ENCODE measurements at places on chromosomes 12 and 14.

GRCh38 chr12:39807043-39807442 lies 187.4 kb upstream of the ABCD2 start:
- DNase-seq: no peak

- no peak for DNase-seq
These were observed 145.0 kb upstream of the SLC38A2 start for GRCh38 chr12:46517579-46517962.

DNA sequence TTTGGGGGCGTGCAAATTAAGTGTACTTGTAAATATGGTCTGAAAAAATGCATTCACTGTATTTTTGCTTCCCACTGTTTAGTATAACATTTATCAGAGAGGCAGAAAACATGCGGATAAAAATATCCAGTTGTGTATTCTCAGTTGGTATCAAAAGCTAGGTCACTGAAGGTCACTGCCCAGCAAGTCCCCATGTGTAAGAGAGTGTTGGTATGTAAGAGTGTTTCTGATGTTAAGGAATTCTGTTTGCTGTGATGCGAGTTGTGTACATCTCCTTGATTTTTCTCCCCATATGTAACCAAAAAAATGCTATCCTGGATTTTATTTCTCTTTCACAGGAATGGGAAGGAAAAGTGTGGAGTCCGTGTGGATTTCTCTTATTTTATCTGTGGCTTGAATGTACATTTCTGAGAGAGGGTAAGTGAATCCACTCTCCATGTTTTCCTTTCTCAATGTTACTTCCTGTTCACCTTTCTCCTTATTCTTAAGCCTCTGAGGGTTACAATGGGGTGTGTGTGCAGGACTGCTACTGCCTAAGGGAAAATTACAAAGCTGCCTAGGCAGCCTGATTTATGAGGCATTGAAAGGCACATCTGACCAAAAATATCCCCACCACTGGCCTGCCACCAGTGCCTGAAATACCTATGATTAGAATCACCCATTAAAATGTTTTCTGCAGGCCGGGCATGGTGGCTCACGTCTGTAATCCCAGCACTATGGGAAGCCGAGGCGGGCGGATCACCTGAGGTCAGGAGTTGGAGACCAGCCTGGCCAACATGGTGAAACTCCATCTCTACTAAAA lies 97.9 kb upstream of the USP44 start:
- DNase-seq: peak; percentile 81

- DNase-seq: no peak
These were observed 63.6 kb downstream of the PAPOLA start for GRCh38 chr14:96565811-96566210.

DNA sequence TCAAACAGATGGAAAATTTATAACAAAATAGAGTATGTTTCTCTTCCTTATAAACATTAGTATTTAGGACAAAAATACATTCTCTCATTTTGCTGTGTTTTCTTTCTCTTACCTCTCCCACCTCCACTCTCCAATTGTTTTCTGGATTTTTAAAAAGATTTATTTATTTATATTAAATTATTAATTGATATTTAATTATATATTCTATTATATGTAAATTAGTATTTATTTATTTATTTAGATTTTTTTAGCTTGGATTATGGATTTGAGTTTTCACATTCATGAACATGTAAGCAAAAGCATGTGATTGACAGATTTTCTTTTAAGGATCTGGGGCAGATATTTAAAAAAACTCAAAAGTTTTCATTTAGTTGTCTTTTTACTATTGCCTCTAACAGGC lies 35.6 kb downstream of the SCN8A start:
- no peak for DNase-seq

DNA sequence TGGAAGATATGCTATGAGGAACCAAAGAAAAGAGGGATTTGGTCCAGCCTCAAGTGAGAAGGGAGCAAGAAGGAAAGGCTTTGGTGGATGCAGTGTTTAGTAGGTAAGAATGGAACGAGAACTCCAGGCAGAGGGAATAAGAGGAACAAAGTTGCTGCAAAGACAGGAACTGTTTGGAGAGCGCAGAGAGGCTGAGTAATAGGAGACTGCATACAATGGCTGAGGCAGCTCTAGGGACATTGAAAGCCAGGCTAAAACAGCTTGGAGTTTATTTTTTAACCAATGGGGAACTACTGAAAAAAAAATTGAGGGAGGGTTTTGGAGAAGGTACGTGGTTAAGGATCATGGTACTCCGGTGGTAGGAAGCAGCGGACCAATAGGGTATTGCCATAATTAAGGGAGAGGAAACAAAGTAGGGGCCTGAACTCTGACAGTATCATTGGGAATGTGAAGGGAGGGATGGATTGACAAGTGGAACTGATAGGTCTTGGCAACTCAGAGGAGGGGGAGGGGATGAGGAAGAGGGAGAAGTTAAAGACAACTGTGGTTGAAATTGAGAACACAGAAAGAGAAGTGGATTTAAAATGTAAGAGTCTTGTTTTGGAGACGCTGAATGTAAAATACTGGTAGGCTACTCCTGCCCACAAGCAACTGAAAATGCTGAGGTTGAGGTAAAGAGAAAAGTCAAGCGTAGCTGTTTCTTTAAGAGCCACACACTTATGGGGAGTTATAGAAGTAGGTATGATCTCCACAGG lies 4.8 kb downstream of the ASCL4 start:
- no peak for DNase-seq

GRCh38 chr12:26092346-26093105 lies 32.3 kb downstream of the BHLHE41 start:
- DNase-seq: no peak

GRCh38 chr14:73526036-73526984 lies 10.6 kb upstream of the ACOT1 start:
- peak; percentile 62 for DNase-seq

DNA sequence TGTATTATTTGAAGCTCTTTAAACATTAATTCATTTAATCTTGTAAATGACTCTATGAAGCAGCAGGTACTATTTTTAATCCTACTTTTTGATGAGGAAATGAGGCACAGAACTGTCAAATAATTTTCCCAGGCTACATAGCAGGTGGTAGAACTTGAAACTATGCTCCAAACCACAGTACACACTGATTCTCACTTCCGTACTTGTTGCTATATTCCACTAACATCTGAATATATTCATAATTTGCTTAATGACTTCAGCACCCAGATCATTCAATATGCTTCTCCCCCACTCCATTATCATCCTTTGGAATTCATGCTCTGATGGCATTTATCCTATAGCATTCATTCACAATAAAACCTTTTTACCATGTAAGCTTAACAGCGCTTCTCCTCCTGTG lies 4.9 kb downstream of the ERGIC2 start:
- no peak for DNase-seq

DNA sequence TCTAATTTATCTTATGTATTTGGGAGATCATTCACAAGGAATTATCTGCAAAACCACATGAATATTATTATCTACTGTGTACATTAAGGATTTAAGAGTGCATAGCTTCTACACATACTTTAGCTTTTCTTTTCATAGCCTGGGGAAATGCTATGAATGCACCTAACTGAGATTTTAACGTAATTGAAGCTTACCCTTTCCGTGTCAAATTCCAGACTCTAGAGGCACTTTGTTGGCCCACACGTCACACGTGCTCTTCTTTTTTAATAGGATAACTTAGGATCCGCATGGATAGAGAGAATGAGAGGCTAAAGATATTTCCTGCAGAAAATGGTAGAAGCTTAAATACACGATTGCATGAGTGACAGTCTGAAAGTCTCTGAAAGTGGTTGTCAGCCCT lies 481.1 kb downstream of the PCNX1 start:
- DNase-seq: no peak

DNA sequence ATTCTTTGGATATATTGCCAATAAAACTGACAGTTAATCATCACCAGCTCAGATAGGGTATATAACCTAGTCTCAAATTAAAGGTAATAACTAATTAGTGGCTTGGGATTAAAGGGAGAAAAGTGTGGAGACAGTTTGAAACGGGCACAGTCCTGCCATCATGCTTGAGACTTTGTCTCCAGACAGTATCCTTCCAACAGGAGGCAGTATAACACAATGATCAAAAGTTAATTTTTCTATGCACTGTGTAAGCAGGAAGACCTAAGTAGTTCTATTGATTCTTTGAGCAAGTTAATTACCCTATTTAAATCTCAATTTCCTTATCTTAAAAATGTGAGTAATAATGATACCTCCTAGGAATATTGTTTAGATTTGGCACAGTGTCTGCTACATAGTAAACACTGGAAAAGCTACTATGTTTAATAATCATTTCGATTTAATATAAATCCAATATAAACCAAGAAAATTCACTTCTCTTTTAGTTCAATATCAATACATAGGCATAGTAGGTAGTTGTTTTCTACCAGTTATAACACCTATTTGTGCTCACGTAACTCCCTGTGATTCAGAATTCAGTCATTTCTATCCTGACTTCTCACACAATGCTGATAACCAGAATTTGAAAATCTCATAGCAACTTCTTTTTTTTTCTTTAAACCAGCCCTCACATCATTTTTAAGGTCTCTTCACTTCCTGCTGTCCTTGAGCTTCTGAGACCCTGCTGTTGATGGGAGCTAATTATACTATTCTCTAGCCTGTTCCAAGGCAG lies 53.7 kb downstream of the GALNT4 start:
- DNase-seq: peak; percentile 58

DNA sequence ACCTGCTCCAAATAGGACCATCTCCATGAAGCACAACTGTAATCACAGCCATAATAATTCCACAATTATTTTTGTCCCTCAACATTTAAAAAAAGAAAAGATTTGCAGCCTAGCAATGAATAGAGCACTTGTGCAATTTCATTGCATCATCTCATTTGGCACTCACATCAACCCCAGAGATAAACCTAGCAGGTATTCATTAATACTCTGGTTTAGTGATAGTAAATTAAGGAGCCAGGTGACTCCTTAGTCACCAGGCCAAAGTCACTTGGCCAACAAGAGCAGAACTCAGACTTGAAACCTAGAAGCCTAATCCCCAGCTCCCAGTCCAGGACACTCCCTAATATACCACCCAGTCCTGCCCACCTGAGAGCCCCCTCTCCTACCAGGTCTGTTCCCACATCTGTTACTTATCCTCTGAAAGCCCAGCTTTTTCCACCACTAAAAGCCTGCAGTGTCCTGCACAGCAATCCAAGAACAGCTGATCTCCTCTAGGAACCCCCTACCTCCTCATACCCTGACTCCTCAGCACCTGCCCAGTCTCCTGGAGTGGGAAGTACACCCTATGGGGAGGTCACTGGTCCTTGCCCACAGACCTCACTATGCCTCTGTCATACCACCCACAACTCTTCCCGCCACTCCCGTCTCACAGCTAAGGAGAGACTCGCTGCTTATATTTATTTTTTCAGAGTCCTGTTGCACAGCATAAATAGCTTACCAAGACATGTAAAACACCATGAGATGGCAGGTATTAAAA lies 22.1 kb downstream of the OR10P1 start:
- DNase-seq: no peak

GRCh38 chr14:77194706-77195105 lies 13.1 kb downstream of the TMEM63C start:
- DNase-seq: no peak

- peak; percentile 97 for DNase-seq
These were observed at the start of gene CSRP2 for GRCh38 chr12:76878899-76879709. Gene CSRP2 (minus strand): TSS chr12:76879019. CDS start chr12:76866260, 12,759 bp downstream.

- peak; percentile 8 for DNase-seq
These were observed 839 bp downstream of the CLEC9A start for GRCh38 chr12:10031321-10031720.

DNA sequence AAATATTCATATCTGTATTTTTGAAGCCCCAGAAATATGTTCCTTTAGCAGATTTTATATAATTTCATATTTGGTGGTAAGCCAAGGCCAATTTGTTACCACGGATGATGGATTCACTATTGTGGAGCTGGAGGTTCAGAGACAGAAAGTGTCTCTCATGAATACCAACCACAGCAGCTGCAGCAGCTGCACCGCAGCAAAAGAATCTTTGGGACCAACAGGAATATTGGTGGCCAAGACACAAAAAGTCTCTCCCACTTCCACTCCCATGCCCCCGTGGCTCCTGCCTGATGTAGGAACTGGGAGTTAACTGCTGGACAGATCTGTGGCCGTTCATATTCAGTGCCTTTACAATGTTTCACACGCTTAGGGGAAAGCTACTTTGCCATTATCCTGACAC lies 155.3 kb downstream of the ADAMTS20 start:
- no peak for DNase-seq

DNA sequence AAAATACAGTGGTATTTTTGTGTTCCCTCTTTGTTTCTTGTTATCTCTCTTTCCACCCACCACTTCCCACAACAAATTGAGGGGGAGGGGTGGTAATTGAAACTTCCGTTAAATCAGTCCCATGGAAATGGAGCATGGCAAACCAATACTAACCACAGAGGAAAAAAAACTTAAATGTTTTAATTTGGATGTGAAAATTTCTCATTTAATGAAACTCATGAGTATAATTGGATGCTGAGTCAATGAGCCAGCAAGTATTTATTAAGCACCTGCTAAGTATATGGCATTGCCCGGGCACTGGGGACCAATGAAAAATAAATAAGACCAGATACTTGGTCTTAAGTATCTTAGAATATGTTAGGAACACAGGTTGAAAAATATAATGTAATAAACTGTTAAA lies 147.5 kb downstream of the KCNH5 start:
- DNase-seq: no peak

GRCh38 chr14:104680056-104680805 lies 9.2 kb upstream of the INF2 start:
- DNase-seq: peak; percentile 92

DNA sequence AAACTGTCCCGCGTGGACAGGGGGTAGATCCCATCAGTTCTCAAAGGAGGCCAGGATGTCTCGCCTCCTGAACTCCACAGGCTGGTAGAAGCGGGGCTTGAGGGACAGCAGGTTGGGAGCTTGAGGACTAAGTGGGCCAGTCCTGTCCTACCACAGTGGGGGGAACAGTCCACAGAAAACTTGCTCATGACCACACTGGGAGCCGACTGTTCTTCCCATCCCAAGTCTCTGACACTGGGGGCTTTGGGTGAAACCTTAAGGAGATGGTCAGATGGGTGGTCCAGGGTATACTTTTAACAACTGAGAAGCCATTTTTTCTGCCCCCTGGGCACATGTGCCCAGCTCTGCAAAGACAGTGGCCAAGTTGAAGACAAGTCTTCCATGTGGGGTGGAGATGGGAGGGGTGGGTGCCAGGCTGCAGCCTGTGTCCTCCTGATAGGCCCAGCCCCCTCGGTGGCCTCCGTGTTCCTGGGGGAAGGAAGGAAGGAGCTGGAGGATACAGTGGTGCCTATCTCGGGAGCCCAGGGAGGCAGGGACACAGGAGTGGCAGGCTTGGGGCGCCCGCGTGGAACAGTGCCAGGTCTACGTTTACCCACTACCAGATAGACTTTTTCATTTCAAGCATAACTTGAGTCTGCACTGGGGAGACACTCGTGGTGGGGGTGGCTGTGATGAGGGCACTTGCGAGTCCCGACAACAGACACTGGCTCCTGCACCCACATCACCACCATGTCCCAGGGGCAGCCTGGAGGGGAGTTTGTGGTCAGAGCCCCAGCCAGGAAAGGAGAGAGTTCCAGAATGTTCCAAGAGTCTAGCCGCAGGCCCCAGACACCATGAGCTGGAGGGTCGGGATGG lies 14.7 kb downstream of the RHOF start:
- no peak for DNase-seq

Measured in astrocyte of the hippocampus (primary cell).